ENCODE measurements at places on chromosomes 13 and 19.

GRCh38 chr13:102846261-102847015, 606 bp downstream of the ERCC5 start:
- peak; percentile 37 for DNase-seq

DNA sequence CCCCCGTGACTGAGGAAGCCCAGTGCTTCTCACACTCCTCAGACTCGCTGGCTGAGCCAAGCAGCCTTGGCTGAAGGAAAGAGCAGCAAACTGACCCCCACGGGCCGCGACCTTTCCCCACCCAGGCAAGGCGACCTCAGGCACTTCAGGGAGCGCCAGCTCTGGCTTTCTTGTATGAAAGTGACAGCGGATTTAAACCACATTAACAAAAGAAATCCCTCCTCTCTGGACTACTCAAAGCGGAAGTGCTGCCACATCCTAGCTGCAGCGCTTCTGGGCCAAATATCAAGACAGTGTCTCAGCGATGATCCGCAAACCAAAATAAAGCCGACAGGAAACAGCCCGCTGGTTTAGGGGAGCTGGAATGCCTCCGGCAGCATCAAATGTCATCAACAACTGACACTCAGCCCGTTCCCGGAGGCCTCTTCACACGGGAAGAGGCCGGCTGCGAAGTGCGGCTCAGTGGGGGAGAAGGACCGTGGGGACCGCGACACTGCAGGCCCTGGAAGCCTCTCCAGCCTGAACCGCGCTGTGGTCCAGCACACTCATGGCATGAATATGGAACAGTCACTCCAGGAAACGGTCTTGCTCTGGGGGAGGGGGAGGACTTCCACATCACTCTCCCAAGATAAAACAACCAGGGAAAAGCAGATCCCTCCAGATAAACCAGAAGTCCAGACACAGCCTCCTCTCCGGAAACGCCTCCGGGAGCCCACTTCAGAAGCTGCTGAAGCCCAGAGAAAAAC, 1.4 kb downstream of the RASA3 start:
- DNase-seq = no peak

GRCh38 chr19:47190167-47190727, 40.8 kb downstream of the BBC3 start:
- DNase-seq = no peak

- no peak for DNase-seq
Observed at GRCh38 chr19:51082611-51083010, at the start of gene KLK14. Gene KLK14 (minus strand): TSS chr19:51082887. CDS start chr19:51082614, 273 bp downstream.

DNA sequence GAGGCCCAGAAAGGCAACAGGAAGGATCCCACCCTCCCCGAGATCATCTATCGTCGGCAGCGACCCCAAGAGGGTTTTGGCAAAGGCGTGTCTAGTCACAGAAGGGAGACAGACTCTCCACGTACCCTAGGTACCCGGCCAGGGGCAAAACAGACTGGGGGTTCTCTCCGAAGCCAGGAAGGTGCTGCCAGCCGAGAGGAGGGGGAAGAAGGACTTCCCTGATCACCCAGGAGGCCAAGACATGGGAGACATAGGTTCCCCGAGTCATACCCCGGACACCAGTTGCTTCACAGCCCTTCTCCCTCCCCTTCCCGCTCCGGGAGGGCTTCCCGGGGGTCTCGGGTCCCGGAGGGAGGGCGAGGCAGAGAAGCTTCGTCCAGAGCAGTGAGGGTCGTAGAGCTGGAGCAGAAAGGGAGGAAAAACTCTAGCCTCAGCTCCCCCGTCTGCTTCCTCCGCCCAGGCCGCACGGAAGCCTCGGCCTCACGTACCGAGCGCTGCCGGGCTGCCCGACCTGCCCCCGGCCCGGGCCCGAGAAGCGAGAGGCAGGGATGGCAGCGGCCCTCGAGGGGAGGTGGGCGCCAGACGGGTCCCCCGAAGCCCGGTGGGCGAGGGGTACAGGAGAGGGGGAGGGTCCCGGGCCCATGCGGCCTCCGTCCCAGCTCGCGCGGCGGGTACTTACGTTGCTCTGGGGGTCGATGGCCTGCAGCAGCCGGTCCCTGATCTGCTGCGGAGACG, 644 bp downstream of the MED26 start:
- DNase-seq = no peak

DNA sequence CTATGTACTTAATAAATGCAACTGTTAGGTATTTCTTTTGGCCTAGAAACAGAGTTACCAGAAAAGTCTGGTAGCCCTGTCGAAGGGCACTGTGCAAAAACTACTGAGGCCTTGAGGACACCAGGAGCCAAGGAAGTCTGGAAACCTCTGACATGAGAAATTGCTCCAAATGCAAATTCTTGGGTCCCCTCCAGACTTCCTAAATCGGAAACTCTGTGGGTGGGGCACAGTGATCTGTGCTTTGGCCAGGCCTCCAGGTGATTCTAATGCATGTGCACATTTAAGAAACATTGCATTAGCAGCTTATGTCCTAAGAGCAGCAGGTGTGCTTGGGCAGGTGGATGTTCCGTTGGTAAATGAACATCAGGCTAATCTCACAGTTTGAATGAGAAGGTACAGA, 50.0 kb downstream of the STARD13 start:
- no peak for DNase-seq

GRCh38 chr13:42048342-42048683, at the start of gene DGKH:
Gene DGKH (plus strand): TSS chr13:42048648. CDS start chr13:42048774, 126 bp downstream.
- DNase-seq = no peak

DNA sequence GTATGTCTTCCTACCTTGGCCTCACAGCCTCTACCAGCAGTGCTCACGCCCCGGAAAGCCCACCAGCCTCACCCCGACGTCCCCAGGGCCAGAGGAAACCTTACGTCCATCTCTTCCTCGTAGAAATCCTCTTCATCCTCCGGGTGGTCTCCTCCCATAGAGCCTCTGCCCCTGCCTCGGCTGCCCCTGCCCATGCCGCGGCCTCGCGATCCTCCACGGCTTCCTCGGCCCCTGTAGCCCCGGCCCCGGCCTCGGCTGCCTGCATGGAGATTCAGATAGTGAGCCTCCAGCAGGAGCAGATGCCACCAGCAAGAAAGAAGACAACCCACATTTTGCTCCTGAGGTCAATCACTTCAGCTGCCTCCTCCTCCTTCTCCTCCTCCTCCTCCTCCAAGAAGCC, 27.3 kb downstream of the ZC3H4 start:
- no peak for DNase-seq

GRCh38 chr19:50759886-50760285, 10.4 kb upstream of the GPR32 start:
- DNase-seq = peak; percentile 5

DNA sequence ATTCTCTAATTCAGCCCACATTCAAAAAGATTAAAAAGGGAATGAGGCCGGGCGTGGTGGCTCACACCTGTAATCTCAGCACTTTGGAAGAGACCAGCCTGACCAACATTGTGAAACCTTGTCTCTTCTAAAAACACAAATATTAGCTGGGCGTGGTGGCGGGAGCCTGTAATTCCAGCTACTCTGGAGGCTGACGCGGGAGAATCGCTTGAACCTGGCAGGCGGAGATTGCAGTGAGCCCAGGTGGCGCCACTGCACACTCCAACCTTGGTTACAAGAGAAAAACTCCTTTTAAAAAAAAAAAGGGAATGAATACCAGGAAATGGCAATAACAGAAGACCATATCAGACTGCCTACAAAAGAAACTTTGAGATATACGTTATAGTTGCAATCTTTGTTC, 1244.5 kb downstream of the PCDH9 start:
- DNase-seq = no peak

DNA sequence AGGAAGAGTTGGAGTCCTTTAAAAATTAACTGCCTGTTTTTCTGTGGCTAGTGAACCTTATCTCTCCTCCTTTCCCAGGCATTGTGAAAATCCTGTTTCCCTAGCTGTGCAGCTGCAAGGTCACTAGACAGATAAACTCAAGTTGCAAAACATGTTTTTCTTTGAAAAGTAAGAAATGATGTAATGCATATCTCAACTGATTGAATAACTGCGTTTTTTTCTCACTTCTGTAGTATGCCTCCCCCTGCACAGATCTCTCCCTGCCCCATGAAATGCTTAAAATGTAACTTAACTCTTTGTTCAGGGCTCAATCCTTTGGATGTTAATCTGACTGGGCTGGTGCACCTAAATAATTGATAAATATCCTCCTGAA, 27.7 kb upstream of the CYSLTR2 start:
- DNase-seq = no peak

GRCh38 chr19:56146904-56147303, 5.8 kb downstream of the ZNF444 start:
- DNase-seq = no peak

DNA sequence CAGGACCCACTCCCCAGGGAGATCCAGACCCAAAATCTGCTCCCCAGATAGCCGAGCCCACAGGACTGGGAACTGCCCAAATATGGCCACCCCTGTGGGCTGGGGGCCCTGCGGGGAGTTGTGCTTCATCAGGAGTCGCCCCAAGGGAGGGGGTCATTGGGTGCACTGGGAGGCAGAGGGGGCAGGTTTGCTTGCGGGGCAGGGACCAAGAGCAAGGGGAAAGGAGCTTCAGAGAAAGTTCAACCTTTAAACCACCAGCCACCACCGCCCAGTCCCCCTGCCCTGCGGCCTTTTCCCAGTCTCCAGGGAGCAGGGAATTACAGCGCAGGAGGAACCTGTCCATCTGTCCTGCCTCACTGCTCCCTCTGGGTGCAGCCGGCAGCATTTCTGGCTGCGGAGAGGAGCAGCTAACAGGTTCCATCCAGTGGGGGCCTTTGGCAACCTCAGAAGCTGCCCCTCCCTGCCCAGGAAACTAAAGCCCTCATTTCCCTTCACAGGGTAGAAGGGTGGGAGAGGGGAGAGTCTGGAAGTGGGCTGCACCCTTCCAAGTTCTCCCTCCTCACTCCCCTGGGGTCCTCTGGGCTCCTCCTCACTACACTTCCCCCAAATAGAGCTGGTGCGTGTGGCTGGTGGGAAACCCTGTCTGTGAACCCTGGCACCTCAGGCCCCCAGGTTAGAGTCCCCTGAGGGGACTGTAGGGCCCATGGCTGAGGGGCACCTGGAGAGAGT, 13.8 kb upstream of the ASF1B start:
- DNase-seq = no peak

DNA sequence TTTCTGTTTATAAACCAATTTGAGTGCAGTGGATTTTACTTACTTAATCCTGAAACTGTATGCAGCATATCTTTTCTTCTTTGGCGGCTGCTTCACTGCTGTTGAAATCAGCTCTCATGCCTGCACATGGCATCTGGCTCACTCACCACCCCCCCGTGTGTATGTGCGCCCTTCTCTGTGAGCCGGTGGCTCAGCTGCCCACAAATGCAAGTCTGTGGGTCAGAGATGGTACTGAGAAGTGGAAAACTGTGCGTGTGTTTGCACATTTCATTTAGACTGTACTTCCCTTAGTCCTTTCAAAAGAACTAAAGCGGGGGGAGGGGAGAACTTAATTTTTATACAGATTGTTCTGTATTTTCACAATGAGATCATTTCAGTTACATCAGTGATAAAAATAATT, 307.6 kb downstream of the SHISA2 start:
- no peak for DNase-seq

GRCh38 chr13:113337556-113337955, 26.4 kb downstream of the GRTP1 start:
- DNase-seq = no peak

GRCh38 chr13:60435762-60436374, 38.8 kb downstream of the TDRD3 start:
- no peak for DNase-seq

GRCh38 chr19:47598407-47599349, 10.3 kb upstream of the BICRA start:
- DNase-seq = no peak

- DNase-seq = no peak
Observed at GRCh38 chr13:41345165-41345913, 34.3 kb downstream of the NAA16 start.

DNA sequence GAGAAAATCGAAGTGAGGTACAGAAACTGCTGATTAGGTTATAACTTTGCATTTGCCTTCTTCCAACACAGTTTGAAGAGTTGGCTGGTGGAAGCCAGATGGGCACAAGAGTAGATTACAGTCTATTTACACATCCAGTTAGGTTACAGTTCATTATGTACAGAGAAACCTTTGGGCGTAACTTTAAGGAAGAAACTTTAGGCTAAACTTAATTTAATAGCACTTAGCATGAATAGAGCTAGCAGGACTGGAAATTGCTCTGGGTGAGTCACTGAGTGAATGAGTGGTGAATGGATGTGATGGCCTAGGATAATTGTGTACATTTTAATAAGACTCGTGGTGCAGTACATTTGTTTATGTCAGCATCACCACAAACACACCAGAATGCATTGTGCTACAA, 62.9 kb upstream of the KLHL1 start:
- no peak for DNase-seq

GRCh38 chr19:51800473-51801244, 5.7 kb downstream of the FPR3 start:
- DNase-seq = no peak

GRCh38 chr19:48726556-48726955, 7.0 kb upstream of the MAMSTR start:
- no peak for DNase-seq

DNA sequence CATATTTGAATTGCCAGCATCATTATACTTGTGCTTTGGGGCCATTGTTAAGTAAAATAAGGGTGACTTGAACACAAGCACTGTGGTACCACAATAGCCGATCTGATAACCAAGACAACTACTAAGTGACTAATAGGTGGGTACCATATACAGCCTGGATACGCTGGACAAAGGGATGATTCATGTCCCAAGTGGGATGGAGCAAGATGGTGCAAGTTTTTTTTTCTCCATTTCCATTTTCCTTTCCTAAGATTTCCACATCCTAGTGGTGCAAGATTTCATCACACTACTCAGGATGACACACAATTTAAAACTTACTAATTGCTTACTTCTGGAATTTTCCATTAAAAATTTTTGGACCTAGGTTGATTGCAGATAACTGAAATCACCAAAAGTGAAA, 15.1 kb downstream of the BRCA2 start:
- no peak for DNase-seq

DNA sequence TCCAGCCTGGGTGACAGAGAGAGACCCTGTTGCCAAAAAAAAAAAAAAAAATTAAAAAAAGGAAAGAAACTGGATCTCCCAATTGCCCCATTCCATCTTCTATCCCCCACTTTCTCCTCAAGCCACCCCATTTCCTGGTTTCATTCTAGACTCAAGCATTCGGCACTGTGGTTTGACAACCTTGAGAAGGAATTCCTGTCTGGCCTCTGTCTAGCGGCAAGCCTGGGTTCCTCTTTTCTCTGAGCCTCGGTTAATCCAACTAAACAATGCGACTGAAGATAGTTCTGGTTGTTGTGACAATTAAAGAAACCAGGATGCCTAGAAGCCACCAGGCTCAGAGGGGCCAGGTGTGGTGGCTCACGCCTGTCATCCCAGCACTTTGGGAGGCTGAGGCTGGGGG, 3.3 kb upstream of the C3 start:
- DNase-seq = no peak

DNA sequence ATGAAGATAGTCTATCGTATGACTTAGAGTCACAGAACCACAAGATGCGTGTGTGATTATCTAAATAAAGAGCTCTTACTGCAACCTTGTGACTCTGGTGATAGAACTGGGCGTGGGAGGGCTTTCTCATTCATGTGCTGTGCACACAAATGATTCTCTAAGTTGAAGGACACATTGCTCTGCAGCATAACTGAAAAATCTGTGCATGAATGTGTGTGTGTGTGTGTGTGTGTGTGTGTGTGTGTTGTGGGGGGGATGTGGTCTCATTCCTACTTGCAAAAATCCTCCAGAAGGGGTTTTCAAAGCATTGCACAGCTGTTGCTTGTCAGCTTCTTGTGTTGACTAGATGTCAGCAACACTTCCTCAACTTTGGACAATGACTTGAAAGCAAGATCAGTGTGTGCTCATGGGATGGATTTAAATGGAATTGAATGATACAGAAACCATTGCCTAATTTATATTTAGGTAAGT, 22.4 kb downstream of the LRCH1 start:
- DNase-seq = peak; percentile 77
